ACHN (cell line): ENCODE measurements at places on chromosomes 6 and 20.

DNA sequence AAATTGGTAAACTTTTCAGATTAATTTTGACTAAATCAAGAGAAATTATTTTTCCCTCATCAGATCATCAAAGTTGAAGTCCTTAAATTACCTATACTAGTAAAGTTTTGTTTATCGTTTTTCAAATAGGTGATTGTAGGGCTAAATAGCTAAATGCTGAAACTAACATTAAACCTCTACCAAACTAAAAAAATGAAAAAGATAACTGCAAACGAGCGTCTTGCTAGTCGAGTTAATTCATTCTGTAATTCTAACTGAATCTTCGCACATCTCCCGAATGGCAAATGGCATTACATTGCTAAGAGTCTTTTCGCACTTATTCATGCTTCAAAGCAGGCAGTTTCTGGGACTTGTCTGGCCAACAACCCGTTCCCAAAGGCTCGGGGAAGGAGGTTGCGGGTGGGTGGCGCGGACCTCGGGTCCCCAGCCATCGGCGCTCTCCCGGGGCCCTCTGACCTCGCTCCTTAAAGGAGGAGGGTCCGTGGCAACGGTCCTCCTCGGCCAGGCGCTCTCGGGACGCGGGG is 43.8 kb downstream of the POPDC3 start:
- DNase-seq, result no peak

GRCh38 chr20:61719691-61720347 is 345.9 kb downstream of the TAF4 start:
- no peak for DNase-seq

DNA sequence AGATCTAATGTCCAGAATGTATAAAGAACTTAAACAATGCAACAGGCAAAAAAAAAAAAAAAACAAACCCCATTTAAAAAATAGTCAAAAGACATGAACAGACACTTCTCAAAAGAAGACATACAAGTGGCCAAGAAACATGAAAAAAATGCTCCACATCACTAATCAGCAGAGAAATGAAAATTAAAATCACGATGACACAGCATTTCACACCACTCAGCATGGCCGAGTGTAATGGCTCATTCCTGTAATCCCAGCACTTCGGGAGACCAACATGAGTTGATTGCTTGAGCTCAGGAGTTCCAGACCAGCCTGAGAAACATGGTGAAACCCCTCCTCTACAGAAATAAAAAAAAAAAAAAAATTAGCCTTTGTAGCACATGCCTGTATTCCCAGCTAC is 701.4 kb upstream of the NRSN1 start:
- DNase-seq, result no peak

GRCh38 chr6:42274898-42275297 is 57.2 kb upstream of the MRPS10 start:
- DNase-seq, result no peak

- no peak for DNase-seq
These were observed 5.3 kb upstream of the BPIFB1 start for GRCh38 chr20:33277471-33278441.

DNA sequence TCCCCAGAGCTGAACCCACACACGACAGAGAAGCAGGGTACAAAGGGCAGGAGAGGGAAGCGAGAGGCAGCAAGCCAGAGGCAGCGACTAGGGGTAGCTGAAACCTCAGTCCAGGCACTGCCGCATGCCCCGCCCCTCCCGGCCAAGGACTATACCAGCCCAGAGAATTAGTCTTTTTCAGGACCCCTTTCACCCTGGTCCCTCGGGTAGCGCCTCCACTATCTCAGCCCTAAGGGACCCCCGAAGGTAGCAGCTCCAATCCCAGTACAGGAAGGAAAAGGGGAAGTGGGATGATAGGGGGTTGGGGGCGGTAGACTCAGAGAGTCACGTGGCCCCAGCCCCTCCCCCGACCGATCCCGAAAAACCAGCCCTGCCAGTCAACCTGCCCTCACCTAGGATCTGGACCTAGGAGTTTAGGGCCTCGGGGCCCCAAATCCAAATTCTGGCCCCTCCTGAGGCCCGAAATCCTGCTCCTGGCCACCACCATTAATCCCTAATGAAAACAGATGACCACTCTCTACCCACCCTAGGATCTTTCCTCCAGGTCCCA is 1.3 kb downstream of the RGL2 start:
- DNase-seq, result no peak

- DNase-seq, result peak; percentile 74
These were observed 25.3 kb downstream of the RBCK1 start for GRCh38 chr20:433300-433975.

DNA sequence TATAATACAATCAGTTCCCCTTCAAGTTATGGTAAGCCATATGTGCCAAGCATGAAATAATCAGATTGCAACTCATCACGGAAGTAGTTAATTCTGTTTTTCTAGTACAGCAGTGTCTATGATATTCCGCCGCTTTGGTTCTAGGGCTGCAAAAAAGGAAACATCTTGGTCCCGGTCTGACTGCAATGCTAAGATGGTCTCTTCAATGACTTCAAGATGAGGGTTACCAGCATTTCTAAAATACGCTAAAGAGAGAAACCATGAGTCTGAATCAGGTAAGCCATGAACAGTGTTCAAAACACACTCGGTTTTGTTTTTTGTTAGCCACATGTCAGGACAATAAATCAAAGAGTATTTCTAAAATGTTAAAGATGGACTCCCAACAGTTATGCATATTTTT is 3.2 kb upstream of the ANKRD60 start:
- DNase-seq, result peak; percentile 28

GRCh38 chr20:47181056-47181862 is 175.2 kb downstream of the ZMYND8 start:
- DNase-seq, result peak; percentile 70

DNA sequence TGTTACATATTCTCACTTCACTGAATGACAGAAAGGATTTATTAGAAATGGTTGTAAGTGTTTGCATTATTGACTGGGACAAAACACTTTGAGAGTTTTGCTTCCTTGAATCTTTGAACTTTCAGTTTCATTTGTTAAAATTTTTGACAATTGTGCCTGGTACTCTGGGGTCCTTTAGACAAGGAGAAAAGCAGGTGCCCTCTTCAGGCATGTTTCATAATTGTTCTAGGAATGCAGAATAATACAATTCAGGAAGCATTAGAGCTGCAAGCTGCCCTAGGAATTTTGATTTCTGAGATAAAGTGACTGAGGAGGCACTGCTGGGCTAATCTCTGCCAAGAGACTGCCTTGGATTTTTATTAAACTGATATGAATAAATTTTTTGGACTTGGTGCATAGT is 49.7 kb downstream of the TOP1 start:
- peak; percentile 53 for DNase-seq

DNA sequence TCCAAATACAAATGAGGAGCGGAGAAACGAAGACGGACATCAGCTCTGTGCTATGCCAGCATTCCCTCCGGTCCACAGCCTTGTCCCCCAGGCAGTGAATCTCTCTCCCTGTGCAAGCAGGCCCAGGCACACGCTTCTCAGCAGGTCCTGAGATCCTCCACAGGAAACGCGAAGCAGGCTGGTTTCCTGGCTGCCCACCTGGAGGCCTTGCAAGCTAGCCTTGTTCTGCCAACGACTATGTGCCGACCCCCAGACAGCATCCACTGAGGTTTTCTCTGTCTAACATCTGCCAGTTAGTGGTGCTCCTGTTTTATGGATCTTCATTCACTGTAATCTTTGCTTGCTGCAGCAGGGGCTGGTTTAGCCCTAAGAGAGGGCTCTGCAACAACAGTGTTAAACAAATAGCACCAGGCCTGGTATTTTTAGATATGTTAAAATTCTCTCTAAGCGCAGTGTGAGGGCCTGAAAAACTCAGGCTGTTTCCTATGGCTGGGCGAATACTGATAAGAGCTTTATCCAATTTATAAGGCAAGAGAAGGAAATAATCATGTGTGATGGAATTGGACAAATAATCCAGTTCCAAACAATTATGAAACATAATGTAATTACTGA is 386.0 kb upstream of the ARID1B start:
- DNase-seq, result no peak

GRCh38 chr6:134295953-134296553 is 21.9 kb downstream of the SGK1 start:
- DNase-seq, result peak; percentile 71

DNA sequence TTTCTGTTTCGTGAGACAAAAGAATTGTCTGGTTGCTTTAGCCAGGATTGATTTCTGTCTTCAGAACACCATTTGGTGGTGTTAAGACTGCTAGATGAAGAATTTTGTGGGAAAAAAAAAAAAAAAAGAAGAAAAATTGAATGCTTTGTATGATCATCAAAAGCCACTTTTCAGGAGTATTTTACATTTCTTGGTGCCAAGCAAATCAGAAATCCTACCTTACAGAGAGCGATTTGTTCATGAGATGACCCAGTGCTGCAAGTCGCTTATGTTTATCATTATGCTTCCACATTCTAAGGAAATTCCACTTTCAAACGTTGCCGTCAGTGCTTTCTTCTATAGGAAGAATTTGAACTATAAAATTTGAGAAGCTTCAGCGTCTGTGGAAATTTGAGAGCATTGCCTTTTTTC is 228.7 kb downstream of the BCKDHB start:
- no peak for DNase-seq

DNA sequence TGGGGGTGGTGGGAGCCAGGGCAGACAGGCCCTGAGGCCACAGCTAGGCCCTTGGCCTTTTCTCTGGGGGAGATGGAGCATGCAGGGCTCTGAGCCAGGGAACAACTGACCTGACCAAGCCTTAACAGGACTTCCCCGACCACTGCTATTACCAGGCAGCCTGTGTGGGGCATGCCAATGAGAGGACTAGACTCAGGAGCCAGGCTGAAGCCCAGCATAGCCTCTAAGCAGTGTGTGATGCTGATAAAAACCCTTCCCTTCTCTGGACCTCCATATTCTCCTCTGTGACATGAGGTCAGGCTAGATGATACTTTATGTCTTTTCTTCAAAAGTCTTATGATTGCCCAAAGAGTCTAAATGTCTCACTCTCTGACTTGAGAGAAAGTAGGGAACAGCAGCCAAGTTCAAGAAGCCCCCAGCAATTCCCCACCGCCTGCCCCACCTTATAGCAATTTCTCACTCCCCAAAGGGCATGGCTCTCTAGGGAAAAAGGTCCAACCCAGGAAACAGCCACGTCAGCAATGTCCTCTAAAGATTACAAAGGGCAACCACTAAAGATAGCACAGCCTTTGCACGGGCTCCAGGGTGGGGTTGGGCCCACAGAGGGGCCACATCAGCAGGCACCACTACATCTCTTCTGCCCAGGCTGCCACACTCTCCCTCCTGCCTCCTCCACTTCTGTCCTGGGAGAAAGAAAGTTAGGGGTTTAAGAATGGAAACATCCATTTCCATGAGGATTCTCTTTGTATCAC is 71.3 kb downstream of the TRERF1 start:
- DNase-seq, result no peak

GRCh38 chr6:3795836-3796718 is 44.6 kb upstream of the PXDC1 start:
- DNase-seq, result no peak

DNA sequence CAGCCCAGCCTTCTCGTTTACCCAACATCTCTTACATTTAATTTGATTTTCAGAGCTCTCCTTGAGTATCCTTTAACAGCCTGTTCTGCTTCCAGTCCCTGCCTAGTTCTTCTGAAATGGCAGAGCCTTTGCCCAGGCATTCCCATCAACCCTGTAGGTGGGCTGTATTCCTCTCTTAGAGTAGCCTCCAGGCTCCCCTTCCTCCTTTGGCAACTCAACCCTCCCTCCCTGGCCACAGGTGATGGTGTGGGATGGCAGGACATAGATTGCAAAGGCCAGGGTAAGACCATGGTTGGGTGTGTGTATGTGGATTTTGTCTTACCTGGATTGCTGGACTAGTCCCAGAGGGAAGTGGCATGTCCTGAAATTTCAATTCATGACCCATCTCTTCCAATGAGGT is 125.4 kb downstream of the F13A1 start:
- no peak for DNase-seq

- peak; percentile 71 for DNase-seq
These were observed 14.9 kb downstream of the CST3 start for GRCh38 chr20:23622839-23623343.

DNA sequence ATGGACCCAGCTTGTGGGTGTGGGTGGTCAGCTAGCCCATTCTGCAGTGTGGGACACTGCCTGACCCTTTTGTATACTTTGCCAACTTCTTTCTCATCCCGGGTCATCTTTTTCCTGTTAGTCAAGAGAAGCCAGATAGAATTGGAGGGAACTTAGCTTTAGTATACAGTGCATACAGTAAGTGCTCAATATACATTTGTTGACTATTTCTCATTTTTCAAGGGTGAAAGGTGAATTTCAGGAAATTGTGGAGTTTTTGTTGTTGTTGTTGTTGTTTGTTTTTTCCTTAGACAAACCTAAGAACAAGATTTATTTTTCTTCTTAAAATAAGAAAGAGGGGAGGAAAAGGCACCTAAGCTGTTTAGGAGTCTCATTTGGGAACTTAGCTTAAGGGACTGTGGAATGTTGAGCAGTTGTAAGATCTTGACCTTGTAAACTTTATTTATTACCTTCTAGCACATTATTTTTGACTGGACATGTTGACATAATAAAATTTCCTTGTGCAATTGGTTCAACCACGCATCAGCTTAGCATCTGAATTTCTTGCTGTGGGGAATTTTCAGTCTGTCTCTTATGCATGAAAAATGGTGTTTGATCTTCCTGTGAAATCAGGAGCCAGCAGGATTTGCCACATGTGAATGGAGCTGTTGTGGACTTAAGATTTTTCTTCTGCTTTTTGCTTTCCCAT is 113.6 kb downstream of the ARID1B start:
- DNase-seq, result no peak

- DNase-seq, result no peak
These were observed 271.5 kb upstream of the KCNQ5 start for GRCh38 chr6:72350296-72350881.

DNA sequence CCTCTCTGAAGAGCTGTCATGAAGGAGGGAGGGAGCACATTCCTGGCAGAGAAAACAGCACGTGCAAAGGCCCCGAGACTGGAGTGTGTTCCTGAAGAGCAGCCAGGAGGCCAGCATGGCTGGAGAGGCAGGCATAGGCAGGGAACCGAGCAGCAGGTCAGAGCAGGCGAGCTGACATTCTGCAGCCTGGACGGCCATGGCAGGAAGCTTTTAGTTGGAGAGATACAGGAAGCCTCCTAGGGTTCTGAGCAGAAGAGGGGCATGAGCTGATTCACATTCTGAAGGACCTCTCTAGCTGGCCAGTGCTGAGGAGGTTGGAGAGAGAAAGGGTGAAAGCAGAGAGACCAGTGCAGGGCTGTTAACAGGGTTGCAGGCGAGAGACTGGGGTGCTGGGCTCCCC is 29.7 kb downstream of the POFUT1 start:
- DNase-seq, result no peak

DNA sequence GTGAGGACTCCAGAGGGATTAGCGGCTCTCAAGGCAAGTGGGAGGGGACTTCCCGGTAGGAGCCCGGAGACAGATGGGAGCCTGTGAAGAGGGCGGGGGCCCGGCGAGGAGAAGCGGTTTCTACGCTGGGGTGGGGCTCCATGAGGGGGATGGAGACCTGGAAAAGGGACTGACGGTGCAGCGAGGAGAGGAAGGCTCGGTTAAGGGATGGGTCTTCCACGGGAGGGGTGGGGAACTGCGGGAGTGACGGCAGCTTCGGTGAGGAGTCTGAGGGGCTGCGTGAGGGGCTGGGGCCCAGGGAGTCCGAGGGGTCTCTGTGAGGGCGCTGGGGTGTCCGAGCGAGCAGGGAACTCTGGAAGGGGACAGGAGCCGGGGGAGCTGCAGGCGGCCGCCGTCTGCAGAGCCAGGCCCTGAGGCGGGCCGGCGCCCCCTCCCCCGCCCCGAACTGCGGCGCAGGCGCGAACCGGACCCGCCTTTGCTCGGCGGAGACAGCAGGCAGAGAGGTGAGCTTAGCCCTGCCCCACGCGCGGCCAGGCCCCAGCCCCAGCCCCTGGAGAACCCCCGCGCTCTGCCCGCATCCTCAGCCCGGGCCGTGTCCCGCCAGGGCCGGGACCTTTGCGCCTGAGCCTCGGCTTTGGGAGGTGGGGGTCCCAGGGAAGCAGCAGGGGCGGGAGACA is at the start of gene NRSN2:
NRSN2 (plus strand) TSS at position 472 of the 677 bp plus-strand sequence. CDS start 2,533 bp downstream, outside the sequence.
- peak; percentile 56 for DNase-seq
